ENCODE measurements at places on chromosomes 5 and 9.

- no peak for DNase-seq
These were observed 567 bp upstream of the SPIN1 start for GRCh38 chr9:88387552-88388202.

DNA sequence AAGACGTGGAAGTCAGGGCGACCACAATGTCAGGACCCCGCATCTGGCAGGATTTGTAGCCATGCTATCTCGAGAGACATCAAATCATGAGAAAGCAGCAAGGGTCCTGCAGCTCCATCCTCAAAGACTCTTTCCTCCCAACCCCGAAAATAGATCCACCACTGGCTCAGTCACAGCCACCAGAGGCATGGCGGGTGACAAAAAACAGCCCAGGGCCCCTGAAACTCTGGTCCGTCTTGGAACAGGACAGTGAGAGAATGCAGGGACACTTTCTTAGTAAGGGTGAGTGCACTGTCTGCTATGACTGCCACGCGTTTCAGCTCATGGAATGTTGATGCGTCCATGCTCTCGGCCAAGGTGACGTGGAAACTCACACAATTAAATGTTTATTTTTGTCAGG is 220.9 kb downstream of the IRX2 start:
- DNase-seq, result no peak

GRCh38 chr9:118644066-118644465 is 725.2 kb downstream of the BRINP1 start:
- DNase-seq, result no peak

DNA sequence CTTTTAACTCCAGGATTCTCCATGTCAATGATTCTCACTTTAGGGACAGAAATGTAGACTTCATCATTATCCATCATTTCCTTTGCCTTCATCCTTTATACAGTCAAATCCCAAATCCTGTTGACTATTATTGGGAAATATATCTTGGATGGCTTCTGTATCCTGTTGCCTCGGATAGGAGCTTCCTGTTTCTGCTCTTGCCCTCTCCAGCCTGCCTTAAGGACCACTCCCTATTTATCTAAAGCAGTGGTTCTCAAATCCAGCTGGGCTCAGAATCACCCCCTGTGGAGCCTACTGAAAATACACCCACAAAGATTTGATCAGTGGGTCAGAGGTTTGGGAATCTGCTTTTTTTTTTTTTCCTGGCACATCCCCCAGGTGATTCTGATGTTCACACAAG is 8.5 kb downstream of the AFAP1L1 start:
- no peak for DNase-seq

GRCh38 chr5:145934276-145934675 is 2.1 kb upstream of the SH3RF2 start:
- DNase-seq, result no peak

DNA sequence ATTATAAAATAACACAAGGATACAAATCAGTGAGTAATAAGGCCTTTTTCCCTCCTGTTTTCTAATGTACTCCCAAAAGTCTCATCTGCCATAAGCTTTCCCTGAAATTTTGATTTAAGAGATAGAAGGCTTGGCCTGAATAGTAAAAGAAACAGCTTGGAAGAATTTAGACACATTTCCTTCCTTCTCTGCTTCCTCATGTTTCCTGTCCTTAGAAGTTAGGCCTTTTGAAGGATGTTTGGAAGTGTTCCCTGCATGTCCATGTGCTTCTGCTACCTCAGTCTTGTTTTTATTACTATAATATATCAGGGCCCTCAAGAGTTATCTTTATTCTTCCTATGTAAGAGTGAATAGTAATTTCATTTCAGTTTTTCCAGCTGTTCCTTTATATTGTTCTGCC is 242.7 kb downstream of the DEPDC1B start:
- DNase-seq, result no peak

DNA sequence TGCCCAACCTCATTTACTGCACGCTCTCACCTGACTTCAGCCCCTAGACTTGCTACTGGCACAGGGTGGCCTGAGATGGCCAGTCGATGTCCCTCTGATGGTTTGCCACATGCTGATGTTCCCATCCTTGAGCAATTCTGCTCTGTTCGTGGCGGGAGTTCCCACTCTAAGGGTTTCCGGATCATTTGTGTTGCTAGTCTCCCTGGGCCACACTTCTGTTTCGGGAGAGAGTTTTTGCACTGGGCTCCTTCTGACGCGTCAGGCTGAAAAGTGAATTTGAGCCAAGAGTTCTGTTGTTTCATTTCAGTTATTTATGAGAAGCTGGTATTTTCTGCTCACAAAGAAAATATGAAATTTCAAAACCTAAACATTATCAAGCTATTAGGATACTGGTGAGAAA is 597.7 kb downstream of the BNC2 start:
- DNase-seq, result no peak

DNA sequence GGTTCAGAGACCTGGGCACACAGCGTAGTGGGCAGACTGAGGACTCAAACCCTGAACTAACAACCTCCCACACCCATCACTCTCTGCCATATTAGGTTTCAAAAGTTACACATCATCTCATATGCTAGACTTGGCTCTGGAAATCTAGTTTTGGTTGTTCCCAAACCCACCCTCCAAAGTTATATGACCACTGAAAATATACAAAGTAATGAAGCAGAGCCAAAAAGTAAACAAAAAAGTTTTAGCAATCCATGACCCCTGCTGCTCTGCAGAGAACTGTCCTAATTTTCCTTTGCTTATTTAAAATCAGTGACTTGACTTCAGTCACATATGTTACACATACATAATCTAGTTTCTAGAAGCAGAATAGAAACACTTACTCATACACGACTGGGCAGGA is 155.6 kb upstream of the TAS2R1 start:
- DNase-seq, result no peak

GRCh38 chr9:89701221-89701798 is 96.5 kb downstream of the GADD45G start:
- DNase-seq, result no peak

GRCh38 chr5:91024206-91024605 is 358.9 kb downstream of the ARRDC3 start:
- DNase-seq, result no peak

- no peak for DNase-seq
These were observed 32.5 kb downstream of the S1PR3 start for GRCh38 chr9:89023740-89024139.

- DNase-seq, result peak; percentile 27
These were observed 94.5 kb downstream of the PLPP1 start for GRCh38 chr5:55440188-55440646.

DNA sequence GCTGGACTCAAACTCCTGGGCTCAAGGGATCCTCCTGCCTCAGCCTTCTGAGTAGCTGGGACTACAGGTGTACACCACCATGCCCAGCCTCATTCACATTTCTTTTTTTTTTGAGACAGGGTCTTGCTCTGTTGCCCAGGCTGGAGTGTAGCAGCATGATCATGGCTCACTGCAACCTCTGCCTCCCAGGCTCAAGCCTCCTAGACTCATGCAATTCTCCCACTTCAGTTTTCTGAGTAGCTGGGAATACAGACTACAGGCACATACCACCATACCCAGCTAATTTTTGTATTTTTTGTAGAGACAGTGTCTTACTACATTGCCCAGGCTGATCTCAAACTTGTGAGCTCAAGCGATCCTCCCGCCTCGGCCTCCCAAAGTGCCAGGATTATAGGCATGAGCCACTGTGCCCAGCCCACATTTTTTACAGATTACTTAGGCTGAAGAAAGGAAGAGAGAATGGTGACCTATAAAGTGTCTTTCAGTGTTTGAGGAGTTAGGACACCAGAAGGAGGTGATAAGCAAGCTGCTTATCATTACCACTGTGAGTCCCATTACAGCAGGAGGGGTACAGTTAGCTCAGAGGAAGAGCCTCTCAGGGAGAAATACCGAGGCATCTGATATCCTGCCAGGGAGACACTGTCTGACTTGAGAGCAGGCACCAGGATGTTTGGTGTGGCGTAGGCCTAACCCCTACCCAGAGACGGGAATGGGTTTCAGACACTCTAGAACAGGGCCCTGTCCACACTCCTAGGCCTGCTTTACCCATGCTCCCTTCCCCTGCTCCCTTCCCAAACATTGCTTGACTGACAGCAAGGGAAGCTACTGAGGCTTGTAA is 9.7 kb downstream of the FAXDC2 start:
- DNase-seq, result no peak

DNA sequence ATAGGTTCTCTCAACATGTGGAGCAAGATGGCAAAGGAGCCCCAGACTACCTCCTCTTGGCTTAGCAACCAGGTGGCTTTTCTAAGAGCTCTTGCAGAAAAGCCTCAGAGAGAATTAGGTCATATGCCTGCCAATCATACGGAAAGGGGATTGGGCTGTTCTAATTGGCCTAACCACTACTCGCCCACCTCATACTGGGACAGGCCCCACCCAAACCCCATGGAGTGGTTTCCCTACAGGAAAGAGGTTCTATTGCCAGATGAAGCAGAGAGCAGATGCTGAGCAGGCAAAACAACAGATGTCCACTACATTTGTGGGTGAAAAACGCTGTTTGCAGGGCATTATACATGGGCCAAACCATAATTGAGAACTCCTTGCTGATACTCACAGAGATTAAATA is 29.0 kb downstream of the ABLIM3 start:
- no peak for DNase-seq

DNA sequence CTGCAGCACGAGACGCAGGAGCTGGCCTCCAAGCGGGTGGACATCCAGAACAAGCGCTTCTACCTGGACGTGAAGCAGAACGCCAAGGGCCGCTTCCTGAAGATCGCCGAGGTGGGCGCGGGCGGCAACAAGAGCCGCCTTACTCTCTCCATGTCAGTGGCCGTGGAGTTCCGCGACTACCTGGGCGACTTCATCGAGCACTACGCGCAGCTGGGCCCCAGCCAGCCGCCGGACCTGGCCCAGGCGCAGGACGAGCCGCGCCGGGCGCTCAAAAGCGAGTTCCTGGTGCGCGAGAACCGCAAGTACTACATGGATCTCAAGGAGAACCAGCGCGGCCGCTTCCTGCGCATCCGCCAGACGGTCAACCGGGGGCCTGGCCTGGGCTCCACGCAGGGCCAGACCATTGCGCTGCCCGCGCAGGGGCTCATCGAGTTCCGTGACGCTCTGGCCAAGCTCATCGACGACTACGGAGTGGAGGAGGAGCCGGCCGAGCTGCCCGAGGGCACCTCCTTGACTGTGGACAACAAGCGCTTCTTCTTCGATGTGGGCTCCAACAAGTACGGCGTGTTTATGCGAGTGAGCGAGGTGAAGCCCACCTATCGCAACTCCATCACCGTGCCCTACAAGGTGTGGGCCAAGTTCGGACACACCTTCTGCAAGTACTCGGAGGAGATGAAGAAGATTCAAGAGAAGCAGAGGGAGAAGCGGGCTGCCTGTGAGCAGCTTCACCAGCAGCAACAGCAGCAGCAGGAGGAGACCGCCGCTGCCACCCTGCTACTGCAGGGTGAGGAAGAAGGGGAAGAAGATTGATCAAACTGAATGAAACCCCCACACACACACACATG is 654 bp downstream of the PURA start:
- peak; percentile 73 for DNase-seq

GRCh38 chr9:132350861-132351315 is 3.9 kb downstream of the SETX start:
- no peak for DNase-seq

DNA sequence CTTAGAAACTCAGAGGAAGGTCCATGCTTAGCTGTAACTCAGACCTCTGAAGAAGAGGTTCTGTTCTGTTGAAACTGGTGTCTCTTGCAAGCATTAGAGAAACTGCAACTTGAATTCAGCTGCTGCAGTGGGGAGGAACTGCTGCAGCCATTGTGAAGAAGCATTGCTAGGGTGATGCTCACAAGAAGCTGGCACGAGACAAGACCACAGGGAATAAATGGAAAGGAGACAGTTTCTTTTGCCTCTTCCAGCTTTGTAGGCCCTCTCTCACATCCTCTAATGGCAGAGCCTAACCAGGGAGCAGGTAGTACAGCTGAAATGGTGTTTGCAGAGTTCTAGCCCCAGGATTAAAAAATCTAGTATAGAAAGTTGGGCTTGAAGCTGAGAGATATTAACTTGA is 148.0 kb upstream of the DMAC1 start:
- DNase-seq, result no peak

GRCh38 chr5:77560677-77561263 is 68.7 kb upstream of the WDR41 start:
- no peak for DNase-seq

DNA sequence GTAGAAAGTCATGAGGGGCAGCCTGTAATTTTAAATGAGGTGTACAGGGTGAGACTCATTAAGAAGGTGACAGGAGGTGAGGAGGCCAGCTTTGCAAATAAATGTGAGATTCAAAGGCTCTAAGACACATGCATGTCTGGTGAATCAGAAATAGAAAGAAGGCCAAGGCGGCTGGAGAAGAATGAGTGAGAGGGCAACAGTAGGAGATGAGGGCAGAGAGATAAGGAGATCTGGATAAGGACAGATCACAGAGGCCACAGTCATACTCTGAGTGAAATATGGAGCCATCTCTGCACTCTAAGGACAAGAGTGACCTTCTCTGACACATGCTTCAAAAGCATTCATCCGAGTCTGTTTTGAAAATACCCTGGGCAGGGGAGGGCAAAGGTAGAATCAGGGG is 90.7 kb downstream of the RAD23B start:
- DNase-seq, result no peak

DNA sequence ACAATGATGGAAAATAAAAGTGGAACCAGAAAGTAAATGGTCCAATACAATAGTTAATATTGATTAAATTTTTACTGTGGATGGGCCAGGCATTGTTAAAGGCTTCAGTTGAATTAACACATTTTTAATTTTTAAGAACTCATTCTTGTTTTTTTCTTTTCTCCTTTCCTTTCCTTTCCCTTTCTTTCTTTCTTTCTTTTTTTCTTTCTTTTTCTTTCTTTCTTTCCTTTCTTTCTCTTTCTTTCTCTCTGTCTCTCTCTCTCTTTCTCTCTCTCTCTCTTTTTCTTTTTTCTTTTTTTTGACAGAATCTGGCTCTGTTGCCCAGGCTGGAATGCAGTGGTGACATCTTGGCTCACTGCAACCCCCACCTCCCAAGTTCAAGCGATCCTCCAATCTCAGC is 13.3 kb upstream of the OTULINL start:
- no peak for DNase-seq

GRCh38 chr5:157651623-157652376 is 438 bp downstream of the SOX30 start:
- no peak for DNase-seq

- DNase-seq, result no peak
These were observed 92.0 kb downstream of the SNCAIP start for GRCh38 chr5:122404018-122404417.

GRCh38 chr9:78131969-78132700 is 100.5 kb upstream of the GNAQ start:
- no peak for DNase-seq

DNA sequence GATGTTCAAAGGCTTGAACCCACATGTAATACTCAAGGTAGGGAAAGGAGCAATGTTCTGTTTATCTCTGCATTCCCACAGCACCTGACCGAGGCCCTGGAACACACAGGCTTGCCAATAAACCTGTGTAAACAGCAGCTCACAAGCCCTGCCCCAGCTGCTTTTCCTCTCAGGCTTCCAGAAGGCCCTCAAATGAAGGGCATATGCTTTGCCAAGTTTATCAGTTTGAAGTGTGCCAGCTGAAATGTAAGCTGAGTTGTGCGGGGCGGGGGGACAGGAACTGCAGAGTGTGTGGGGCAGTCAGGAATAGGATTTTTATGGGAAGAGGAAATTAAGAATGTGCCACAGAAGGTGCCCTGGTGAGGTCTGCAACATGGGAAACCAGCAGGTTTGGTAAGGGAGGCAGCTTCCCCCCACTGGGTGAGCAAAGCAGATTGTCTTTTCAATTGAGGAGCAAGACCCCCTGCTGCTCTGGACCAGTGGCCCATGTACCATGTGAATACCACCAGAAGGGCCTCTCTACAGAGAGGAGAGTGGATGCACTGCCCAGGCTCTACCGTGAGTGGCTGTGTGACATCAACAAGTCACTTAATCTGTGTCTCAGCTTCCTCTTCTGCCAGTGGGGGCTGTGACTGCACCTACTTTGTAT is 194.8 kb downstream of the SPOCK1 start:
- no peak for DNase-seq

- DNase-seq, result no peak
These were observed 27.6 kb downstream of the SLC25A51 start for GRCh38 chr9:37876376-37876775.

All from BE2C (cell line).